Thyroid gland (tissue), 4 donors: ENCODE measurements at places on chromosomes 16 and 17. TPM values are rescaled to one million over a fixed set of nuclear protein-coding genes. Genes with fewer than 3 reads are reported as not detected.

DNA sequence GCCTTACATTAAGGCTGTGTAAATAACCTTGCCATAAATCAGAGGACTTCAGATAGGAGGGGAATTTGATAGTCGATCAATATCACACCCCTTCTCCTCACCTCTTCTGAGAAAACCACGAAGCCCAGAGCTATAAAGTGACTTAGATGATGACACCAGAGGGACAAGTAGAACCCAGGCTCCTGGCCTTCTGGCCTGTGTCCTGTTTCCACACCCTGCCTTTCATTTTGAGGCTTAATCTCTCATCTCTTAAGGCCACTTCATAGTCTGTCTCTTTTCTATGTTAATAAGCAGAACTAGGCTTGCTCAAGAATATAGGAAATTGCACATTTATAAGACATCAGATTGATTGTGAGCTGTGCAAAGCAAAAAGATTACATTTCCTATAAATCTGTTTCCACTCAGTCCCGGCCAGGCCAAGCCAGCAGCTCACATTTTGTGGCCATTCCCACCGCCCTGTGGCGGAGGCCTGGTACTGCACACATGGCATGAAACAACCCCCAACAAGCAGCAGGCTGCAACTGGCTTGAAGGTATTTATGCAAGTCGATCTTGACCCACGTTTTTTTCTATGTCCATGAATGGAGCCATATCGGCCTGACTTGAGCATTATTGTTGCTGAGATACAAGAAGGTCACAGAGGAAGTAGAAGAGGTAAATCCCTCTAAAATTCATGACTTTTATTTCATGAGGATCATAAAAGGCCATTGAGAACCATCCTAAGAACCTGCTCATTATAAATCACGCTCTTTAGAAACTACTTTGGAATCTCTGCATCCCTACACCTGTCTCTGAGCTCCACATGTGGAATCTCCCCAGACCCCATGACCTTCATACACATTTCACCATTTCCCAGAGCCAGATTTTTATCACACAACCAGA lies 93.7 kb downstream of the PMP22 start:
- peak; percentile 84 for DNase-seq
- no peaks in the 10 kb centered on the region for H3K36me3 ChIP-seq
- no peak overlapping the region for H3K27ac ChIP-seq
- no peak overlapping the region for H3K4me3 ChIP-seq
- H3K27me3 ChIP-seq: no peaks in the 10 kb centered on the region

RNF43 gene
- 5.2 TPM for total RNA-seq

CMTM2 gene
- total RNA-seq: not detected

- H3K36me3 ChIP-seq: no peaks in the 10 kb centered on the region
- no peak overlapping the region for H3K27ac ChIP-seq
- no peak overlapping the region for H3K4me3 ChIP-seq
- peaks cover 35% of the 10 kb centered on the region for H3K4me1 ChIP-seq
Observed at GRCh38 chr17:1975573-1975972, 49.6 kb downstream of the RTN4RL1 start.

- peaks cover 30% of the 10 kb centered on the region for H3K4me1 ChIP-seq
- no peak overlapping the region for H3K4me3 ChIP-seq
Observed at GRCh38 chr17:20066253-20066652, 57.1 kb downstream of the SPECC1 start.

GRCh38 chr16:54647725-54648221 lies 282.9 kb upstream of the IRX5 start:
- no peak for DNase-seq
- no peaks in the 10 kb centered on the region for H3K27me3 ChIP-seq
- H3K36me3 ChIP-seq: no peaks in the 10 kb centered on the region
- H3K27ac ChIP-seq: no peak overlapping the region

ABCA6 gene
- 24.3 TPM for total RNA-seq

GRCh38 chr17:75031972-75032719 lies 14.6 kb downstream of the ATP5PD start:
- peak; percentile 56 for DNase-seq
- peak overlapping the region; percentile 30 for H3K27ac ChIP-seq
- no peak overlapping the region for H3K4me3 ChIP-seq
- H3K4me1 ChIP-seq: peaks cover 10% of the 10 kb centered on the region
- H3K27me3 ChIP-seq: no peaks in the 10 kb centered on the region
- H3K36me3 ChIP-seq: no peaks in the 10 kb centered on the region

DNA sequence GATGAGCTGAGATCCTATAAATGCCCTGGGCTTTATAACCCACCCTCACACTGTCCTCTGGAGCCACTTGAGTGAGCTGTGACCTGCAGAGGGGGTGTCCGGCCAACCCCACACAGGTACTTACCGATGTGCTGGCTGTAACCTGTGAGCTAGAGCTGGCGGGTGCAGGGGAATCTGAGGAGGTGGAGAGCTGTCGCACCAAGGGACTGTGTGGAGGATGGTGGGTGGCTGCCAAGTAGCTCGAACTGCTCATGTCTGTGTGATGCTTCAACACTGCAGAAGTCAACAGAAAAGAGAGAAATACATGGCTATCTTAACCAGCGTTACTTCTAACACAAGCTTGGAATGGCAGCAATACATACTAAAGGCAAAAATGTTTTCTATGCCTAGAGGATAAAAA lies 39.4 kb downstream of the STH start:
- H3K4me3 ChIP-seq: no peak overlapping the region
- peaks cover 45% of the 10 kb centered on the region for H3K36me3 ChIP-seq
- H3K27me3 ChIP-seq: no peaks in the 10 kb centered on the region
- peak; percentile 85 for DNase-seq
- peaks cover 40% of the 10 kb centered on the region for H3K4me1 ChIP-seq

DNA sequence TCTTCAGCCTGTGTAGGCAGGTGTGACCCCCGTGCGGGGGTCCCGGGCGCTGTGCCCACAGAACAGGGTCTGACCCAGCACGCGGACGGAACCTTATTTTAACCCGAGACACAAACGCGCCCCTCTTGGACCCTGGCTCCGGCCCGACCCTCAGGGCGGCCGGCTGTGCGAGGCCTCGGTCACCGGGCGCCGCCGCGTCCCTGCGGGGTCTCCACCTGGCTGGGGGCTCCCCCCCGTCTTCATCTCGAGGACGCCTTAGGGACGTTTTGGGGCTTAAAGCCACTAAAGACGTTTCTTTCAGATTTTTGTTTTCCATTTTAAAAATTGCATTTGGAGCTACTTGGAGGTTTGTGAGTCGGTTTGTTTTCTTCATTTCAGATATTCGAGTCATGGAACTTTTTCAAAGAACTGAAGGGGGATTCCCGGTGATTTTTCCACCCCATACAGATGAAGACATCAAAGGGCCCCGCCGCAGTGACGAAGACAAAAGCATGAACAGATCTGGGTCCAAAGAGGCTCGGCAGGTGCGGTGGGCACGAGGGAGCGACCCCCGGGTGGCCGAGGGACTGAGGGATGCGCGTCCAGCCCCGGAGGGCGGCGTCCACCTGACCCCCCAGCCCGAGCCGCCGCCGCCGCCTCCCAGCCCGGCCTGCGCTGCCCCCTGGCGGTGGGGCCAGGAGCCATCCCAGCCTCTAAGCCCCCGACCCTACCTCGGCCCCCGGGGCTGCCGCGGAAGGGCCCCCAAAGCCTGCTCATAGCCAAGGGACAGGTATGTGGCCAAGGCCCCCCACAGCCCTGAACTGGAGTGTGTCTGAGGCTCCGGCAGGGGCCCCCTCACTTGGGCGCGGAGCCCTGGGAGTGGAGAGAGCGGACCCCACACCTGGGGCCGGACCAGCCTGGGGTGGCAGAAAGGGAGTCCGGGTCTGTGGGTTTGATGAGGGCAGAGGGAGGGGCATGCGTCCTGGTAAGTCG lies 3.8 kb upstream of the CD7 start:
- no peaks in the 10 kb centered on the region for H3K36me3 ChIP-seq
- H3K27ac ChIP-seq: no peak overlapping the region
- H3K4me3 ChIP-seq: no peak overlapping the region
- no peaks in the 10 kb centered on the region for H3K27me3 ChIP-seq
- H3K4me1 ChIP-seq: no peaks in the 10 kb centered on the region
- no peak for DNase-seq

DNA sequence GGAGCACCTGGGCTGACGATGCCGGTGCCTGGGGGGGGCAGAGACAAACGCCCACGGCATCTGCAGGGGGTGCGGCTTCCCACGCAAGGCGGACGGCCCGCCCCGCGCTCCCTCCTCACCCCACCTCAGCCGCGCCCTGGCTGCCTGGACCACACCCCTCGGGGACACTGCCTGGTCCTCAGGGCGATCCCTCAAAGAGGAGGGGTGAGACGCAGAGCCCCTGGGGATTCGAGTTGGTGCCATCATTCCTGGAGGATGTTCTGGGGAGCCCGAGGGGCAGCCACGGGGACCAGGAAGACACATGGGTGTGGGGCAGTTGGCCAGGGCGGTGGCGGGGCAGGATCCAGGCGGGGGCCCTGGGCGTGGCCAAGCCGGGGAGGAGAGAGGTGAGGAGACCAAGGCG lies 3.9 kb downstream of the IGFALS start:
- H3K27me3 ChIP-seq: no peaks in the 10 kb centered on the region
- no peak for DNase-seq
- H3K27ac ChIP-seq: no peak overlapping the region
- no peak overlapping the region for H3K4me3 ChIP-seq
- peaks cover 21% of the 10 kb centered on the region for H3K36me3 ChIP-seq

WSCD1 gene
- total RNA-seq: 6.0 TPM

DNA sequence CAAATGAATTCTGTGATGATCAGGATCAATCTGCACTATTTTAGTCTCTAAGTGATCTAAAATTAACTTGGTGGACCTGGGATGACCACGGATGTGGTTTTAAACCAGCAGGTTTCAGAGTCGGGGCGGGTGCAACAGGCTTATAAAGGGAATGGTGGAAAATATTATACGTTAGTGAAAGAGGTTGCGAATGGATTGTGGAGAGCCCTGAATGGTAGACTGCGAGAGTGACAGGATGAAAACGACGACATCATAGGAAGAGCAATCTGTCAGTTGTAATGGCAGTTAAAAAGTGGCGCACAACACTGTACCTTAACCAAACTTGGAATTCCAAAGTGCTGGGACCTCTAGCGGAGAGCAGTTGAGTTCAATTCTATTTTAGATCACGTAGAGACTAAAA lies 1.2 kb upstream of the CYB5B start:
- H3K4me1 ChIP-seq: peaks cover 8% of the 10 kb centered on the region
- no peaks in the 10 kb centered on the region for H3K27me3 ChIP-seq
- no peak overlapping the region for H3K4me3 ChIP-seq
- DNase-seq: no peak
- no peak overlapping the region for H3K27ac ChIP-seq

DNA sequence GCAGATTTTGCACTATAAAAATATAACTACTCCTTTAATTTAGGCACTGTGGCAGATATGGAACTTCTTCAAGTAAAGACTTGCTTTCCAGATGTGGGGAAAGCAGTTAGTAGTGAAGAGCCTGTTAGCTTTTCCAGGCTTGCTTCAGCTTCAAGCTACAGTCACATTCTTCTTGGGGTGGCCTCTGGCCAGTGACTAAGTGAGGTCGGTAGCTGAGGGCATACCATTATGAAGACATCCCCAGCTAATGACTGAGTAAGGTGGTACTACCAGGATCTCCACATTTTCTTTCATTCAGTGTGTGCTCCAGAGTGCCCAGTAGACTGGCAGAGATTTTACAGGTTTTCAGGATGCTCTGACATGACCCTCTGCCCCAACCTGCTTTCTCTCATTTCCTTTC lies 167.1 kb upstream of the KIF2B start:
- DNase-seq: no peak
- no peak overlapping the region for H3K4me3 ChIP-seq
- no peaks in the 10 kb centered on the region for H3K4me1 ChIP-seq

DNA sequence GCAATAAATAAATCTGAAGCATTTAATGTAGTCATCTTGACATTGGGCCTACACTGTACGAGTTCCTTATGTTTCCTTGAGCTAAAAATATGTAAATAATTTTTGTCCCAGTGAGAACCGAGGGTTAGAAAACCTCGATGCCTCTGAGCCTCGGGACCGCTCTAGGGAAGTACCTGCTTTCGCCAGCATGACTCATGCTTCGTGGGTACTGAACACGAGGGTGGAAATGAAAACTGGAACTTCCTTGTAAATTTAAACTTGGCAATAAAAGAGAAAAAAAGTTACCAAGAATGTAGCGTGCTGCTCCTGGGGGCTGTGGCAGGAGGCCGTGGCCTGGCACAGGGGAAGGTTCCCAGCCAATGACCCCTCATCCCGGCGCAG lies 74.1 kb downstream of the SOCS1 start:
- no peak overlapping the region for H3K4me3 ChIP-seq
- H3K36me3 ChIP-seq: peaks cover 7% of the 10 kb centered on the region
- H3K27me3 ChIP-seq: no peaks in the 10 kb centered on the region
- no peaks in the 10 kb centered on the region for H3K4me1 ChIP-seq

- H3K4me1 ChIP-seq: peaks cover 33% of the 10 kb centered on the region
- no peak overlapping the region for H3K4me3 ChIP-seq
- H3K27me3 ChIP-seq: no peaks in the 10 kb centered on the region
- H3K36me3 ChIP-seq: no peaks in the 10 kb centered on the region
Observed at GRCh38 chr17:50533720-50534148, 1.2 kb downstream of the EPN3 start.

- H3K4me1 ChIP-seq: peaks cover 7% of the 10 kb centered on the region
- DNase-seq: no peak
- H3K27me3 ChIP-seq: no peaks in the 10 kb centered on the region
- H3K36me3 ChIP-seq: no peaks in the 10 kb centered on the region
Observed at GRCh38 chr17:2871720-2872119, 75.5 kb downstream of the RAP1GAP2 start.

FN3K gene
- 7.2 TPM for total RNA-seq

BAHCC1 gene
- 13.7 TPM for total RNA-seq

GRCh38 chr17:56577843-56578204 lies 15.7 kb upstream of the NOG start:
- no peaks in the 10 kb centered on the region for H3K4me1 ChIP-seq
- no peak overlapping the region for H3K27ac ChIP-seq
- no peak for DNase-seq
- no peaks in the 10 kb centered on the region for H3K27me3 ChIP-seq
- no peak overlapping the region for H3K4me3 ChIP-seq
- H3K36me3 ChIP-seq: no peaks in the 10 kb centered on the region

- H3K4me1 ChIP-seq: peaks cover 41% of the 10 kb centered on the region
- H3K27me3 ChIP-seq: no peaks in the 10 kb centered on the region
- no peak overlapping the region for H3K27ac ChIP-seq
- H3K4me3 ChIP-seq: no peak overlapping the region
- H3K36me3 ChIP-seq: no peaks in the 10 kb centered on the region
Observed at GRCh38 chr17:57370037-57370581, 113.8 kb downstream of the MSI2 start.

DNA sequence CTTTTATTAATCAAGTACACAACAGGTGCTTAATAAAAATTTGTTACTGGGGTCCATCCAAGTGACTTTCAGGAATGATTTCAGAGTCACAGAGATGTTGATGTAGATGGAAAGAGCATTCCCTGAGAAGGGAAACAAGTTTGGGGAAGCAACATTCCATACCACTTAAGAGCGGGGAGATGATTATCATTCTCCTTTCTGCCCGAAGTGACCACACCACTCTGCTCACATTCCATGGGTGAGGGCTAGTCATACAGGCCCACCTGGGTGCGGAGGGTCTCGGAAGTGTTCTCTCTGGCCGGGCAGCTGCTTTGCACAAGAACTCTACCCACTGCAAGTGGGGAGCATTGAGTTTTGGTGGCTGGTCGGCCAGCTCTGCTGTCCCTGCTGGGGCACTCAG lies 231.4 kb downstream of the SNX29 start:
- no peak overlapping the region for H3K27ac ChIP-seq
- peaks cover 2% of the 10 kb centered on the region for H3K4me1 ChIP-seq
- H3K36me3 ChIP-seq: no peaks in the 10 kb centered on the region
- DNase-seq: no peak
- no peaks in the 10 kb centered on the region for H3K27me3 ChIP-seq
